ENCODE measurements at places on chromosomes 3 and 15.

DNA sequence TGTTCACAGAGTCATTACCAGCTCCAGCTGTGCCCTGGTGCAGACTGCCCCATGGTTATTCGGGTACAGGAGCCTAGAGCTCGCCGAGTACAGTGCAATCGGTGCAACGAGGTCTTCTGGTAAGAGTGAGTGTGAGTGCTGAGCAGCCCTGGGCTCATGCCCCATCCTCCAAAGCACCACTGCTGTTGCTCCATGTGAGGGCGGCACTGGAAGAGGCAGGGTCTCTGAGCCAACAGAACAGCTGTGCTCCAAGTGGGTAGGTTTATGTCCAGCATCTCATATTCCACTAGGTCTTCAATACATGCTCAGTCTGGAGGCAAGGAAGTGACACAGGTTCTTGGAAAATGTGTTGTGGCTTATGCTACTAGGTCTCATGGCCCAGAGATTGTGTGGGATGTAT is 19.5 kb upstream of the P4HTM start:
- DNase-seq = no peak

DNA sequence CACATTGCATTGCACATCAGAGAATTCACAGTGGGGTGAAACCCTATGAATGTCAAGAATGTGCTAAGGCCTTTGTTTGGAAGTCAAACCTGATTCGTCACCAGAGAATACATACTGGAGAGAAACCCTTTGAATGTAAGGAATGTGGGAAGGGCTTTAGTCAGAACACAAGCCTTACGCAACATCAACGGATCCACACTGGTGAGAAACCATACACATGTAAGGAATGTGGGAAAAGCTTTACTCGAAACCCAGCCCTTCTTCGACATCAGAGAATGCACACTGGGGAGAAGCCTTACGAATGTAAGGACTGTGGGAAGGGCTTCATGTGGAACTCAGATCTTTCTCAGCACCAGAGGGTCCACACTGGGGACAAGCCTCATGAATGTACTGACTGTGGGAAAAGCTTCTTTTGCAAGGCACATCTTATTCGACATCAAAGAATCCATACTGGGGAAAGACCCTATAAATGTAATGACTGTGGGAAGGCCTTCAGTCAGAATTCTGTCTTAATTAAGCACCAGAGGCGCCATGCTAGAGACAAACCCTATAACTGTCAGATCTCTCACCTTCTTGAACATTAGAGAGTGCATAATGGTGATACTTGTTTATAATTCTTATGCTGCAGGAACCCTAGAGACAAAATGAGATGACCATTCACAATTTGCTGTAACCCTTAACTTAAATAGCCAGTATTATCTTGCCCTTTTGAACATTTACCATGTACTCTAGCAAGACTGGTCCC is 9.0 kb downstream of the ZNF662 start:
- no peak for DNase-seq

- no peak for DNase-seq
Observed at GRCh38 chr3:1275495-1275894, 182.7 kb downstream of the CNTN6 start.

DNA sequence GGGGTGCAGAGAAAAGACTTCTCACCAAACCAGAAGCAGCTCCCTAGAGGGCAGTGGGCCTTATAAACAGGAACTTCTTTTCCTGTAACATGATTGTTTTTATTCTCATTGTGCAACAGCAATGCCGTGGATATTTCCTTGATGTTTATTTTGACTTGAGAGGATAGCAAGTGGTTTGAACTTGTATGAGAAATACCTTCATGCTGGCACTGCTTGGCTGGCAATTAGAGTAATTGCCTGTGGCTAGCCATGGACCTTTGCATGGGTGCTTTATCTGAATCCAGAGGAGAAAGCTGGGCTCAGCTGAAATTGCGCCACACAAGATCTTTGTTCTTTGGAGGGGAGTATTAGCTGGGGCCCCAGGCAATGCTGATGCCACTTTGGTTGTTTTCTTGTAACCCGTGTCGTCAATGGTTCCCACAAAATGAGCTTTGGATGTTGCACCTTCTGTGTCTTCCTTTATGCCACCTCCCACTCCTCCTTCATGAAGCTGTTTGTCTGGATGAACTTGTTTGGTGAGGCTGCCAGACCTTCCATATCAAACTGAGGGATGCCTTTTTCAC is 37.9 kb downstream of the CMTM8 start:
- no peak for DNase-seq

- DNase-seq = no peak
Observed at GRCh38 chr15:75718328-75718727, 5.7 kb upstream of the CSPG4 start.

GRCh38 chr3:165918657-165918979 is 81.4 kb upstream of the BCHE start:
- no peak for DNase-seq

DNA sequence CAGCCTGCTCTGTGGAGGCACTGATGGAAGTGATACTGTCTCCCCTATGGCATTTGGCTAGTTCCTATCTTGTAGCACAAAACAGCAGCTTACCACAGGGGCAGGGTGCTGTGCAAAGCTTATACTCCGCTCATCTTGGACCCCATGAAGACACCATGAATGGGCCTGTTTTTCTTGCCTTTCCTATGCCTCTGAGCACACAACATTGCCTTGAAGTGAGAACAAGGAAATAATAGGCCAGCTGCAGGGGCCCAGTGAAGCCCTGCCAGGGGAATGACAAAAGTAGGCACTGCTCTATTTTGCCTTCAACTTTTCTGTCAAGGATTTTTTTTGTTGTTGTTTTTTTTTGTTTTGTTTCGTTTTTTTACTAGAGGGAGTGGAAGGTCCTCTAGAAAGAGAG is 110.3 kb downstream of the PDE8A start:
- no peak for DNase-seq

DNA sequence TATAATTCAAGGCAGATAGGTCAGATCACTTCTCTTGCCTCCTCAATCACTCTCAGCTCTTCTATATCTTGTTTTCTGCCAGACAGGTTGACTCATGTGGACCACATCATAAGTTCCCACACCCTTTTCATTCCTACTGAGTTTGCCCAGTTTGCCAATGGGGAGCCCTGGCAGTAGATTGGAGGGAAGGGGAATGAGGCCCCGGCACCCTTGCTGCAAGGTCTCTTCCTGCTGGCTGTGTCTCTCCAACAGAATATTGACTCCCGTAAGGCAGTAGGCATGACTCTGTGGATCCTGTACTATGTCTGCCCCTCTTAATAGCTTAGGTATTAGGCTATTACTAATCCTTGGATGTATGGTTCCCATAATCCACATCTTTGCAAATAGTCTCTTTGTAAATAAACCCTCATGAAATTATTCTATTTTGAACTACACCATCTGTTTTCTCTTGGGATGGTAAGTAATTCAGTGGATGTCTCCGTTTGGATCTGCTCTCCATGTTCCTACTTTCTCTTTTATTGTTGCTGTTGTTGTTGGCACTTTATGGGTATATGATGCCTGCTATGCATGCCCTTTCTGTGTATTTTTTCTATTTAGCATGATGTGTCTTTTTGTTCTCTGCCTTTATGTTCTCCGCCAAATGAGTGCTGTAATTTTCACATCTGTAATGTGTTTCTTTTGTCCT is 65.5 kb upstream of the DCBLD2 start:
- DNase-seq = no peak

DNA sequence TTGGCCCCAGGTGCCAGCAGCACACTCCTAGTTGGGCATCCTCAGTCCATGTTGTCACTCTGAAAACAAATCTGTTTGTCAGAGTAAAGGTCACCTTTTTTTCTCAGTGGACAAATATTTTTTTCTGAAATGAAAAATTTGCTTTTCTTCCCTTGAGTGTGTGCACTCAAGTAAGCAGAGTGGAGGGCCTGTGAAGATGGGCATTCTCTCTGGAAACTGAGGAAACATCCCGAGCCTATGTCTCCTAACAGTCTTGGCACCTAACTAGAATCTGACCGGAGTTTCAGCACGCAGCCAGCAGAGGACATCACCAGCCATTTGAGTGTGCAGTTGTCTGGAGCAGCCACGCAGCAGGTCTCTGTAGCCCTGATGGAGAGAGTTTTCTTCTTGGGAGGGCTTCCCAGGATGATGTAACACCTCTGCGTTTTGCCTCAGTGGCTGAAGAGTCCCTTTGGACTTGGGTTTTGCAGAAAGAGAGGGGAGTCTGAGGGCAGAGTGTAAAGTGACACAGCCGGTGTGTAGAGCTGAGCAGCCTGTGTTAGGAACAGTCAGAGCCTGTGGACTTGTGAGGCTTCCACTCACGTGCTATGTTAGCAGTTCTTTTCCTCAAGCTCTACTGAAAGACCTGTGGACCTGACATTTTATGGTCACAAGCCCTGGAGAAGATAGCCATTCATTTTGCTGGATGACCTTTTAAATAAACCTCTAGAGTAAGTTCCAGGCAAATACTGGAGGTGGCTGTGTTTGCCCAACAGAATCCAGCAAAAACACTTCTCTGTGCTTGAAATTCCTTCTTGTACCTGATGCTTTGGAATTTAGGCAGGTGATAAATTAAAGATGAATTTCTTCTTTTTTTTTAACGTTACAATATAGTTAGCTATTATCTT is 51.6 kb downstream of the ABHD2 start:
- DNase-seq = no peak

GRCh38 chr3:30945291-30945690 is 50.8 kb upstream of the GADL1 start:
- no peak for DNase-seq

- no peak for DNase-seq
Observed at GRCh38 chr3:88059380-88060170, 520 bp downstream of the ZNF654 start.

DNA sequence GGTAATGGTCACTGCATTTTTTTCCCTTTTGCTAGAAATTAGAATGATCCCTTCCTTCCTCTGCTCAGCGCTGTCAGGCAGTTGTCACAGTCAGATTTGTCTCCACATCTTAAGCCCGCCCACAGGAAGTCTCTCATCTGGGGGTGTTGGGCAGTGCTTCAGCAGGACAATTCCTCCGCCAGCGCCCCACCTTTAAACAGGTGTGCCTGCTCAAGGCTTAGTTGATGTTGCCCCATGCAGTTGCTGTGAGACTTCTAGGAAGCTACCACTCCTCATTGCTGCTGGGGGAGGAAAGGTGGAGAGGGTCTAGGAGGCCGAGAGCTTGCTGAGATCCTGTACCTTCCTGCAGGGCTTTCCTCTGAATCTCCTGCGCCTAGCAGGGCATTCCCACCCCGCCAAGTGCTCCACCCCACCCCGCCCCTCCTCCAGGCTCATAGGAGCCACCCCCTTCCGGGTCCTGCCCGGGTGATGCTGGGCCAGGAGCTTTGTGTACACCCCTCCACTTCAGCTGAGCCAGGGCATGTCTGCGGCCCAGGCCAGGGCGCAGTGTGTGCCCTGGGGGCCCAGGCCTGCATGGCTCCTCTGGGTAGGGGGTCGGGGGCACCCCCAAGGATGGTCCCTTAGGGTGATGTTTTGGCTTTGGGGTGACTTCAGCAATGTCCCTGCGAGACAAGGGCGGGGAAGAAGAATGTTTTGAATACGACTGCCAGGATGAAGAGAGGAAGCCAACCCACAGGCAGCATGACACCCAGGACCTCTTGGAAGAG is 68.7 kb downstream of the TRAK1 start:
- DNase-seq = no peak

DNA sequence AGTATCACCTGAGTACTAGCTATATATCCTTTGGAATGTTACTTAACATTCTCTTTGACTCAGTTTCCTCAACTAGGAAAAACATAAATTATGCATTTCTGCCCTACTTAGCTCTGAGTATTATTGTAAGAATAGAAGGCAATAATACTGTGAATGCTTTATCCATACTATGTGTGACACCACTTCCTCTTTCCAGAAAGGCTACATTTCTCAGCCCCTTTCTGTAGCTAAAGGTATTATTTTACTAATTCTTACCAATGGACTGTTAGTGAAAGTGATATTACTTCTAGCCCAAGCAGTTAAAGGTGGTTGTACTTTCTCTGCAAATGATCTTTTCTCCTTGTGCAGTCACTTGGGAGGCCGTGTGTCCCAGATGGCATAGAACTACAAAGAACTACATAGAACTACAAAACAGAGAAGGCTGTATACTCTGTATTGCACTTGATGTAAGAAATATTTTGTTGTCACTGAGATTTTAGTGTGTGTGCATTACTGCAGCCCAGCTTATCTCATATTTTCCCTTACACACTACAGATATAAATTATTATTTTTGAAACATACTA is 35.1 kb downstream of the MYH15 start:
- DNase-seq = peak; percentile 39

DNA sequence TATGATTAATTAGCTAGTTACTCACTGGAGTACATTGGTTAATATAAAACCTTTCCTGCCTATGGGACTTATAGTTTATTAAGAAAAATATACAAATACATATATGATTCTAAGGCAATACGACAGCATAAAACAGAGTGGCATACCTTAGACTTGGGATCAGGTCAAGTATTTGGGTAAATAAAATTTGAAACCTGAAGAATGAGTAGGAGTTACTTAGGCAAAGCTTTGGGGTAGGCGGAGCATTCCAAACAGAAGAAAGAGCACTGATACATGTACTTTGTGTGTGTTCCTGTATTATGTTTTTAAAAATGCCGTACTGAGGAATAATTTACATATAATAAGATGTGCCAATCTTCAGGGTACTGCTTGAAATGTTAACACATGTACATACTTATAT is 15.1 kb downstream of the ZPLD1 start:
- DNase-seq = no peak

DNA sequence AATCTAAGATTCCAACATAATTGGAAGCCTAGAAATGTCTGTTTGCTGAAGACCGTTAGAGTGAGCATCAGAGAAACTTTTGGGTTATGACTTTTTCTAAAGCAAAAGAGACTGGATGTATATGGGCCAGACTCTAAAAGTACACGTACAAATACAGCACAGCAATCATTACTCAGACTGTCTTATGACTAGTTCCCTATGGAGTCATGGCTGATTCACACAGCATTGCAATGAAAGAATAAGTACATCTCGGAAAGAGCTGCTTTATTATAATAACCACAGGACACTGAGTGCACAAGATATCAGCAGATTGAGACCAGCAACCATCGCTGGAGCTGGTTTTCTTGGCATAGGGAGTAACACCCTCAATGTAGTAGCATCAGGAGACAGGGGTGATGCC is 618.6 kb downstream of the NLGN1 start:
- DNase-seq = no peak

- DNase-seq = peak; percentile 31
Observed at GRCh38 chr15:78103406-78104118, 11.2 kb downstream of the SH2D7 start.

DNA sequence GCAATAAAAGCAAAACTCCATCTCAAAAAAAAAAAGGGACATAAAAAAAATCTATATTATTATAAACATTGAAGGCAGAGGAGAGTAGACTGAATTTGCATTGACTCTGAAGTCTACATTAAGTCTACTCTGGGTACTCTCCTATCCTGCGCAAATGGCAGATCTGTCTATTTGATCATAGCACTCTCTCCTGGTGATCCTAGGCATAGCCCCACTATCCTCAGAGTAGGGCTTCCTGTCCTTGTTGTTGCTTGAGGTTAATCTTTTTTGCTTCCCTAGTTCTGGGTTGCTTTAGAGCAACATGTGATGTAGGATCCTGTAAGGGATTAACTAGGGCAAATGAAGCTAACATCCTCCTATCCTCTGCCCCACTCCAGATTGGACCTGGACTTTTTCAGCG is 82.1 kb upstream of the LRRFIP2 start:
- no peak for DNase-seq
